ENCODE measurements at places on chromosomes 5 and 9. TPM values are rescaled to one million over a fixed set of nuclear protein-coding genes. Genes with fewer than 3 reads are reported as not detected.

- no peak for DNase-seq
These were observed 78.7 kb downstream of the ACTL7B start for GRCh38 chr9:108776920-108777639.

FOXI1 gene
- not detected for total RNA-seq

GRCh38 chr5:59955241-59955640, 61.7 kb upstream of the PDE4D start:
- peak; percentile 29 for DNase-seq

SEC24A gene
- total RNA-seq: 22.9 TPM

FAM200C gene
- total RNA-seq: 37.6 TPM

DNA sequence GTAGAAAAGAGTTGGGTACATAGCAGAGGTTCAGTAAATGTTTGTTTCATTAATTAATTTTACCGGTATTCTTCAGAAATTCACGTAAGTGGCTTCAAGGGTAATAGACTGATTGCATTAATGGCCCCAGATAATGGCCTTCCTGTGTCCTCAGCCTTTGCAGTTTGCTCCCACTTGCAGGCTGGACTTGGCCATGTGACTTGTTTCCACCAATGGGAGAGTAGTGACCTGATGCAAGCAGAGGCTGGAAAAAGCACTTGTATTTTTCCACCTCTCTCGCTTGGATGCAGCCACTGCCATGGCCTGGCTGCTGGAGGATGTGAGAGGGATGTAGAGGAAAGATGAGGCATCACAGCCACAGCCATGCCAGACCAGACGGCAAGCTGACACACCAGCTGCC, 480.9 kb downstream of the CDK5RAP2 start:
- DNase-seq: no peak

GRCh38 chr9:136170006-136170901, 34.7 kb downstream of the LHX3 start:
- DNase-seq: no peak

SLC46A2 gene
- total RNA-seq: not detected

LHX3 gene
- total RNA-seq: not detected

CDH18 gene
- total RNA-seq: 10.0 TPM

- DNase-seq: no peak
These were observed 116.1 kb downstream of the GAPVD1 start for GRCh38 chr9:125377584-125378250.

WNT8A gene
- total RNA-seq: not detected

ZNF879 gene
- total RNA-seq: 18.1 TPM

PTGDS gene
- total RNA-seq: 52.1 TPM

- no peak for DNase-seq
These were observed 18.4 kb upstream of the RFK start for GRCh38 chr9:76412638-76413037.

DNA sequence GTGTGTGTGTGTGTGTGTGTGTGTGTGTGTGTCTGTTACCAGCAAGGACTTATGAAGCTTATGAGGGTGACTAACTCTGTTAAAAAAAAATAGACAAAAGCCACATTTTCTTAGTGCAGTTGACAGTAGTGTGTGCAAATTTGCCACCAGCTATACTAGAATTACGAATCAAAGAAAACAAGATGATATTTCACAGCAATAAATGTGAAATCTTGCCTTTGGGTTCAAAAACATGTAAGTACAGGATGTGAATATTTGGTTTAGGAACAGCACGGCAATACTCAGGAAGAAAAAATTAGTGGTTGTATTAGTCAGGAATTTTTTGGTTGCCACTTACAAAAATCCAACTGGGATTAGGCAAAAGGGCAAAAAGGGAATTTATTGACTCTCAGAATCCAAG, 117.4 kb downstream of the NPR3 start:
- DNase-seq: no peak

ARL10 gene
- 50.5 TPM for total RNA-seq

BRINP1 gene
- 51.3 TPM for total RNA-seq

GRCh38 chr5:134410822-134411221, 859 bp downstream of the CDKN2AIPNL start:
- no peak for DNase-seq

- DNase-seq: no peak
These were observed 232.3 kb upstream of the IRX2 start for GRCh38 chr5:2983583-2984300.

AHRR gene
- total RNA-seq: 1.4 TPM

- DNase-seq: no peak
These were observed 710.5 kb upstream of the CDH9 start for GRCh38 chr5:27748847-27749246.

DNA sequence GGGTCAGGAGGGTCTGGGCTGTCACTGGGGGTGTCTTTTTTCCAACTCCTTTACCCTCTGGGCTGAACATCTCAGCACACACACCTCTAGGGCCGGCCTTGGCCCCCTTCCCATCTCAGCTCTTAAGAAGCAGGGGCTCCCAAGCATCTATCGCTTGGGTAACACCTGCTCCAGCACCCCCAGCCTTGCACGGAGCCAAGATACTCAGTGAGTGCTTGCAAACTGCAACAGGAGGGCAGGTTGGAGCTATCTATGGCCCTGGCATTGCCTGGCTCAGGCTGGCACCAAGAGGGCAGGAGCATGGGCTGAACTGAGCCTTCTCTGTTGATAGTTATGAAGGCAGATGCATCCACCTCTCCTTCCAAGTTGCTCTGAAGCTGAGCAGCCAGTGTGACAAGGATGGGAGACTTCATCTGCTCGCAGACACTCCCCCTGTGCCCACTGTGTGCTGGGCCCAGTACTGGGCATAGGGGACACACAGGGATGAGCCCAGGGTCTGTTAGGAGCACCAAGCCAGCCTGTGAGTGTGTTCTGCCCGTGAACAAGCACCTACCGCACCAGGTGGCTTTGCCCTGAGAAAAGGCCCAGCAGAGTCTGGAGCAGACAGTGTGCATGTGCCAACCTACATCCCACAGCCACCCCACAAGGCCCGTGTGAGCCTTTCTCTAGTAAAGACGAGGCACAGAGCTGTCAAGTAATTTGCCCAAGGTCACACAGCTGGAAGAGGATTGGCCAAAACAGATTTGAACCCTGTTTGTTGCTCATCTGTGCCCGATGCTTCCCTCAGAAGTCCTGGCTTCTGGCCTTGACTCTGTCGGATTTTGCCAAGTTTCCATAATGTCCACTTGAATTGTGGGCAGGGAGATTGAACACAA, 58.2 kb downstream of the PHF2 start:
- no peak for DNase-seq

GRCh38 chr9:116332090-116332489, 178.5 kb downstream of the PAPPA start:
- no peak for DNase-seq

PHYHD1 gene
- 1.1 TPM for total RNA-seq

CNTFR gene
- 14.0 TPM for total RNA-seq

CCDC107 gene
- total RNA-seq: 10.5 TPM

SMIM33 gene
- not detected for total RNA-seq

SLC25A2 gene
- not detected for total RNA-seq

CXCL14 gene
- 9.5 TPM for total RNA-seq

IFNA17 gene
- total RNA-seq: not detected

CDC20B gene
- total RNA-seq: 0.78 TPM

- no peak for DNase-seq
These were observed 12.1 kb downstream of the ABCA2 start for GRCh38 chr9:137015976-137016375.

DNA sequence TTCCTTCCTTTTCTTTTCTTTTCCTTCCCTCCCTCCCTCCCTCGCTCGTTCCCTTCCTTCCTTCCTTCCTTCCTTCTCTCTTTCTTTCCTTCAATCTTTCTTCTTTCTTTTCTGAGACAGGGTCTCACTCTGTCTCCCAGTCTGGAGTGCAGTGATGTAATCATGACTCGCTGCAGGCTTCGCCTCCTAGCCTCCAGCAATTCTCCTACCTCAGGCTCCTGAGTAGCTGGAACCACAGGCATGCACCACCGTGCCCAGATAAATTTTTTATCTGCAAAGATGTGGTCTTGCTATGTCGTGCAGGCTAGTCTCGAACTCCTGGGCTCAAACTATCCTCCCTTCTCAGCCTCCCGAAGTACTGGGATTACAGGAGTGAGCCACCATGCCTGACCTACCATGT, 81.4 kb downstream of the SPATA31C2 start:
- no peak for DNase-seq

SPATA9 gene
- total RNA-seq: 0.78 TPM

ASB6 gene
- total RNA-seq: 10.1 TPM

LCN6 gene
- not detected for total RNA-seq

DNA sequence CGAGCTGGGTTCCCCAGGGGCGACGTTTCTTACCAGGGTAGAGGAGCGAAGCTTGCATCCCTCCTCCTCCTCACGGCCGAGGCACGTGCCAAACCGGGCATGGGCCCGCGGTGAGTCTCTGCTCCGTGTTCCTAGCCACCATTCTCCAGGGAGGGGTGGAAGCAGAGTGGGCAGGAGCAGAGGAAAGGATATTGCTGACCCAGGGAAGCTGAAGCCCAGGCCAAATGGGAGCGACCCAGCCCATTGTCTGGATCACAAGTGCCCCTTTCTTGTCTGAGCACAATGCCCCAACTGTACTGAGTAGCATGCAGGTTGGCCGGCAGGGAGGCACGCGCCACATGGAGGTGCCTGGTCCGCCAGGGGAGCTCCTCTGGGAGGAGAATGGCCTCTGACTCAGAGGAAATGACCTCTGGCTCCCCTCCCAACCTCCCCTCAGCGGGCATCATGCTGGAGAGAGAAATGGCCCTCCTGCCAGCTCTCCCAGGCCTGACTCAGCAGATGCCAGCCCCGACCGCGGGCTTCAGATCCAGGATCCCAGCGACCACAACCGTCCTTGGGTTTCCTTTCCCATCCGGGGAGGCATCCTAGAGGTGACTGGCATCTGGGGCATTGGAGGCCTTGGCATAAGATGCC, 1.1 kb downstream of the PRR7 start:
- peak; percentile 86 for DNase-seq

DNA sequence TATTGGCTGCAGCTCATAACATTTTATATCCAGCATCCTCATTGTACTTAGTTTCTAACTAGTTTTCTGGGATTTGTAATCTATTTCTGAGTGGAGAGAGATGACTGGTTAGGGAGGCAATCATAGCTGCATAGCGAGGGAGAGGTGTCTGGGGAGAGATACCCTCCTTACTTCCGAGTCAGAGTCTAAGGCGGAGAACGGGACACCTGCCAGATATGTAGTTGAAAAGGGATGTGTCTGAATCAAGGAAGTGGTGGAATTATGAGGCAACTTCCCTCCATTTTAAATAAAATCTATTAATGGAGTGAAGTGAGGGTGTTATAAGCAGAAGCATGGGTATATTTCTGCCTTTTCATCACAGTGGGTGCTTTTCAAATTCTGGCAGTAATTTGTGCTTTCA, 126.5 kb downstream of the MAST4 start:
- no peak for DNase-seq

DNA sequence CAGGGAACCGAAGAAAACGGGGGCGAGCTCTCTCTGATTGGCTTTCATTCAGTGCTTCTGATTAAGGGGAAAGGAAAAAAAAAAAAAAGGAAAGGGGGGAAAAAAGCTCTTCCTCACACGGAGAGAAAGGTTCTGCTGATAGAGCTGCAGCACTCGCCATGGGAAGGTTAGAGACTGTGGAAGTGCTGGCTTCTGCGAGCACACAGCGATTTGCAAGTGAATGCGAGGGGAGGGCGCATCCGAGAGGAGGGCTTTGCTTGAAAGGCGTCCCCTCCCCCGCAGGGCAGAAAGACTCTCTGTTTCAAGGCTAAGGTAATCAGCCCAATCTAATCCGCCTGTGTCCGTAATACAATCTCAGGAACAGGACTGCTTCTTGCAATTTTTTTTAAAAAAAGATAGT, at the start of gene CDH10:
Gene CDH10, minus strand, starts transcription at position 218 of the 400 bp plus-strand sequence. CDS start 51,488 bp downstream, outside the sequence.
- DNase-seq: peak; percentile 61

SPATA31D4 gene
- total RNA-seq: not detected

DNA sequence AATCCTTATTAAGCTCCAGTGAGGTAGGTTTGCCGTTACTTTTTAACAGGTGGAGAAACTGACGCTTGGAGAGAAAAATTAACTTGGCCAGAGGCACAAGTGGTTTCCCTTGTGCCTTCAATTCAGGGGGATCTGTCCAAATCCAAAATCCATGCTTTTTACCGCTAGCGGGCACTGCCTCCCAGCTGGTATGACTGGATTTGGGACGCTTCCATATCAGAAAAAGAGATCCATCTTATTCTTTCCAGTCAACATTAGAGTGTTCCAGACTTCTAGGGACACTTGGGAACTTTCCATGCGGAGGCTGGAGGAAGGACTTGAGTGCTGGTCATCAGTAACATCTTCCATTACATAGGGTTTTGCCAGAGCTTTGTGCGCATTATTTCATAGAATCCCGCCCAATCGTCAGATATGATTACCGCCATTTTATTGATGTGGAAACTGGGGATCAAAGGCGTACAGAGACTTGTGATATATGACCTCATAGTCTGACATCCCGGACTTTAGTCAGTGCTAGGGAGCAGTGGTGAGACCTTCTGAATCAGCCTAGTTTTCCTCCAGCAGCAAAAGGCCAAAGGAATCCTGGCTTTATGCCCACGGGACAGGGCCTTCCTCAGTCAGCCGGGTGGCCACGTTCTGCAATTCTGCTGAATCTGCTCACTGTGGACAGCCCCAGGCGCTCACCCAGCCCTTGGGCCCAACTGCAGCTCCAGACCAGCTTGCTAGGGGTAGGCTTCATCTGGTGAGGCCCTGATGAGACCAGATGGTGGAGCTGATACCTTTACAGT, 1.1 kb upstream of the GNPDA1 start:
- DNase-seq: no peak

OR1J2 gene
- total RNA-seq: not detected

GRPEL2 gene
- 59.9 TPM for total RNA-seq

DNA sequence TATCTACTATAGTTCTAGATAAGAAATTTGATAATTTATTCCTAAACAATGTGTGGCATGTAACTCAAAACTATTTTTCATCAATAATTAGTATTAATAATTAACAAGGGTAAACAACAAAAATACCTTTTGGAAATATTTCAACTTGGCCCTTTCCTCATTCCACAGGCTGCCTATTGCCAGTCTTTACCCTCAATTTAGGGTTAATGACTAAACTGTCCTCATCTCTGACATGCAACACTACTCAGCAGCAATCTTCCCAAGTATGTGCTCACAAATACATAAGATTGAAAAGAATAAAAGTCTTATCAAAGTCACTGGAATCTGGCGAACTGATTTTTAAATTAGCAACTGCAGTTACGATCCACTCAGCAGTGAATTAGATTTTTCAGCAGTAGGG, 153.6 kb downstream of the GLIS3 start:
- DNase-seq: no peak

DNA sequence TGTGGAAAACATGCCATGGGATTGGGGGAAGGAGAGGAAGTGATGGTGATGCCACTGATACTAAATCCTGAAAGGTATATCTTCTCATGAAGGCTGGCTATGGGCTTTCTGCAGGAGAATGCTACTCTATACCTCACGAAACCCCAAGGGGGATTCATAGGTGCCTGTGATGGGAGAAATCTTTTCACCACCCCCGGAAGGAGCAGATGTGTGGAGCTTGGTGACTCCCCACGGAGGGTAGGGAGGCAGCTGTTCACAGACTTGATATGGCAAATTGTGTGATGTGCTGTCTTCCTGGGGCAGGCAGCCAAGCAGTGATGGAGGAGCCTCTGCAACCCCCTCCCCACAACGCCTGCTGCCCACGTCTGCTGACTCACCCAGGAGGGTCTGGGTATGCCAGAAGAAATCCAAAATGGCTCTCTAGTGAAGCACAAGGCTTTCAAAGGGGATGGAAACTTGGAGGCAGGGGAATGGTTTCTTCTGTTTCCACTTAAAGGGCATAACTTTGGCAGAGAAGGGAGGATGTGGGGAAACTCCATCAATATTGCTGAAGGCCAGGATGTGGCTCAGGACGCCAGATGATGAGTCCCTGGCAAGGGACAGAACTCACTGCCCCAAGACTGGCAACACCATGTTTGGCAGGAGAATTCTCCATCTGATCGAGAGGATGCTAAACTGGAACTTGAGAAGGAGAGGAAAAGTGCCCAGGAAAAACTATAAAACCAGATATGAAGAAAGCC, 188.3 kb downstream of the GABBR2 start:
- DNase-seq: no peak

All from occipital lobe (tissue), 3 donors.